NCI-H446 (cell line): ENCODE measurements at places on chromosomes 4 and X.

DNA sequence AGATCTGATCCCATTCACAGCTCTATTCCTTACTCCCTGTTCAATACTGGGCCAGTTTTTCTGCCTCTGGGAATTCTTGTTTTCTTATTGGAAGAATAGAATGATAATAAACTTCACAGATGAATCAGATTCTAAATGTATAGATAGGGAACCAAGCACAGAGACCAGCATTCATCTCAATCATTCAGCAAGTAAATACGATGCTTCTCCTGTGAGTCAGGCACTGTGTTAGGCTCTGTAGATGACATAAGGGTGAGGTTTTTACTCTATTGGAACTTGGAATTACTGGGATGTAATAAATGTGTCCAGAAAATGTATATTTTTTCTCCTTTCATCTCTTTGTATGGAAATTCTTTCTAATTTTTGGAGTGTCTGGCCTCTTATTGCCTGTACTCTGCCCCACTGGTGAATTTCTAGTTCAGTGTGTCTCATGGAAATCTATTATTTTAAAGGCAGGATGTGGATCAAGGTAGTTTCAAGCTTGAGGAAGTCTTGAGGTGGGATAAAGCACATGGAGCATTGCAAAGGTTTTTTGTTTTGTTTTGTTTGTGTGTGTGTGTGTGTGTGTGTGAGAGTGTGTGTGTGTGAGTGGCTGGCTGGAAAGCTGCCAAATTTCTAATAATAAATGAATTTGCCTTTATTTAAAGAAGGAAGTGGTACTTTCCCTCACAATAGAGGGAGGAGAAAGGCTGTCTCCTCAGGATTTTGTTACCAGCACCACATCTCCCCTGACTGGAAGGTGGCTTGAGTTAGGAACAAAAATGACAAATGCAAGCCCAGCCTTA is 117.9 kb upstream of the HS3ST1 start:
- DNase-seq, result no peak

DNA sequence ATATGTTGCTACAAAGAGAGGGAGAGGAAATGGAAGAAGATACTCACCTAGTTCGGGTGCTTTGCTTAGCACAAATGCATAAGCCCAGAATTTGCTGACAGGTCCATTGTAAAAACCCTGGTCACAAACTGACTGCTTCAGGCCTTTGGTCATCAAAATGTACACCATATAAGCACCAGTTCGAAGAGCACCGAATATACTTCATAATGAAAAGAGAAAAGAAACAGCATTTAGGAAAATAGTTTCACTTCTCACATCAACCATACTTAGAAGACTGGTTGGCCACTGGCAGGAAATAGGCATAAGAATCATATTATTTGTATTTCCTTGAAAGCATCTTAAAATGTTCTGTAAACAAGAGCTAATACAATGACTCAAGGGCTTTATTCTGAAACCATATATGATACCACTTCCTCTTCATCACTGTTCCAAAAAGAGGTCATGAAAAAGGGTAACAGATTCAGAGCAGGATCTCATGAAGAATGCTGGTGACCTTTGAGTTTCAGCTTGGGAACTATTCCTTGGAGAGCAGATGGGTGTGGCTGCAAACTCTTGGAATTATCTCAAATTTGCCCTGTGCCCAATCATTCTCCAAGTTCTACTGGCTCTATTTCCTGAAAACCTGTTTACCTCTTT is 138.7 kb downstream of the ELOVL6 start:
- no peak for DNase-seq

DNA sequence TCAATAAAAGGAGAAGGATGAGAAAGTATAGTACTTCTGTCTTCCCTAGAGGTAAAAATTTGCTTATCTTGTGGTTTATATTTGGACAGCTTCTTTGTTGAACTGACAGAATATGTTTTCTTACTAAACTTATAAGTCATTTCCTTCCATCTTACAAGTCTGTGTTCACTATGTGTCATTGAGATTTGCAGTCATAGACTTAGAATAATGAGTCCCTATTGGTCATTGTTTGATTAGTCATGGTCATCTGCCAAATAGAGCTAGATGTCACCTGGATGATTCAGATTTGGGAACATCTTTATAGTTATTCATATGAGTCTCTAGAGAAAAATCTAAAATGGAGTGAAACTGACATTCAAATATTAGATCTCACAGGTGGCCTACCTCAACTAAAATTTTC is 51.5 kb downstream of the SPATA18 start:
- DNase-seq, result no peak

- DNase-seq, result no peak
Observed at GRCh38 chr4:121764702-121765367, at the start of gene SMIM43. TSS of gene SMIM43 (minus strand) at chr4:121765164. CDS start at chr4:121765105, 59 bp downstream.

- no peak for DNase-seq
Observed at GRCh38 chr4:1499465-1499864, 93.2 kb upstream of the NKX1-1 start.

GRCh38 chr4:143133977-143134376 is 50.7 kb upstream of the USP38 start:
- no peak for DNase-seq

DNA sequence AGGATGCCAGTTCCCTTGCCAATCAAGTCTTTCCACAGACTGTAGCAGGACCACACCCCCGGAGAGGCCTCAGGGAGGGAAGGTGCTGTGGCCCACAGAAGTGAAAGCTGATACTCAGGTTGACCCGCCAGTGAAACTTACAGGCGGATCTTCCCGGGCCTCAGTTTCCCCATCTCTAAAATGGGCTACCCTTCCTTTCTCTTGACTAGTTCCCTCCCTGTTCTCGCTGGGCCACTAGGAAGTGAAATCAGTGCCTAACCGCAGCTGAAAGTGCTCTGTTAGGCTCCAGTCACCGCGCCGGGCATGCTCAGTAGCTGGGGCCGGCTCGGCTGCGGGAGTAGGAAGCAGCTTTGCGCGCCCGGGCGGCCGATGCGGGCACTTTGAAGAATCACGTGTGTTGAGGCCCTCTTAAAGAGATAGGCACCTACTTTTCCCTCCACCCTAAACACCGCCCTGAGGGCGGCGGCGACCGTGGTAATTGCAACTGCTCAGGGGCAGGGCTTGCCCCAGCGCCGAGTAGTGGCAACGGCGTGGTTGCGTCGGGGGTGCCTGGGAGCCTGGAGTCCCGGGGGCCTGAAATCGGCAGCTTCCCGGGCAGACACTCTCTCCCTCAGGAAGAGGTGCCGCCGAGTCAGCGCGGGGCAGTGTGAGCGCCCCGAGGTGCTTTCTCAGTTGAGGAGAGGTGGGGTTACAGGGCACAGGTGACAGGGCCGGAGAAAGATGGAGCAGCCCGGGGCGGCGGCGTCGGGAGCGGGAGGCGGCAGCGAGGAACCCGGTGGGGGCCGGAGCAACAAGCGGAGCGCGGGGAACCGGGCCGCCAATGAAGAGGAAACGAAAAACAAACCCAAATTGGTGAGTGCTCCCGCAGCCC is at the start of gene DIAPH2:
TSS of gene DIAPH2 (plus strand) at position 504 of the 871 bp plus-strand sequence.
- DNase-seq, result peak; percentile 74

DNA sequence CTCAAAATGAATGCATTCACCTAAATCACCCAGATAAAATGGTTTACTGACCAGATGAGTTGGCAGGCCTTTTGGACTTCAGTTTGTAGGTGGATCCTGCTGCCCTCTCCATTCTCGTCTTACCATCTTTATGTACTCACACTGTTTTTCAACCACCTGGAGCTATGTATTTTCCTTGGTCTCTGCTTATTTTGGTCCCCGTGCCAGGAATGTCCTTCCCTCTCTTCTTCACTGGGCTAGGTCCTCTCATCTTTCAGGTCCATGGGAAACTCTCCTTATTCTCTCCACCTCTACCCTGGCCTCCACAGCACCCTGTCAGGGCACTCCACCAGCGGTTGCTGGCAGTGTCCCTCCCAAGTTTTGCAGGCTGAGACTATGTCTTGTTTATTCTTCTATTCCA is 2.6 kb downstream of the GPRIN3 start:
- DNase-seq, result no peak

GRCh38 chr4:140000232-140000631 is 153.8 kb downstream of the MAML3 start:
- no peak for DNase-seq

DNA sequence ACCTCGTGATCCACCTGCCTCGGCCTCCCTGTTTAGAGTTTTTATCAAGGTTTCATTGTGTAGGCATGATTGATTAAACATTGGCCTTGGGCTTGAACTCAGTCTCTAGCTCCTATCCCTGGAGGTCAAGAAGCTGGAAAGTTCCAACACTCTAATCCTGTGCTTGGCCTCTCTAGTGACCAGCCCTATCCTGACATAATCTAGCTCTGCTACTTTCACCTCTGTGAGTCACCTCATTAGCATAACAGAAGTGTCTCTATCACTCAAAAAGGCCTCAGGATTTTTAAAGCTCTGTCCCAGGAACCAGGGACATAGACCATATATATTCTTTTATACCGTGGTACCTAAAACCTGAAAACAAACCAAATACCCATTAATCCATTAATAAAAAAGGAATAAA is 377.5 kb downstream of the CENPC start:
- DNase-seq, result no peak

DNA sequence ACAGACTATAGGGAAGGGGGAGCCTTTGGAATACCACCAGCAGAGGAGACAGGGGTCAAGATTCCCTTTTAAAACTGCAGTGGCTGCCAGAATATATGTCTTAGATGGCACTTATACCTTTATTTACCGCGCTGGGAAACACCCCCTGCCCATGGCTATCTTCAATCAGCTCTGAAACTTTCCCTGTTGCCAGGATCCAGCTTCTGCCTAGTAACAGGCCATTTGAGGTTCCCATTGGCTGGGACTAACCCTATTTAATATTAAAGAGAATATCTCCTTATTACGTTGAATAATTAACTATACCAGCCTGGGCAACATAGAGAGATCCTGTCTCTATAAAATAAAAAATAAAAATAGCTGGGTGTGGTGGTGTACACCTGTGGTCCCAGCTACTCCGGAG is 23.8 kb downstream of the SOWAHB start:
- no peak for DNase-seq

- DNase-seq, result no peak
Observed at GRCh38 chrX:102063445-102064074, 61.9 kb upstream of the TCEAL2 start.

GRCh38 chr4:123787512-123788080 is 391.0 kb downstream of the SPRY1 start:
- DNase-seq, result no peak

DNA sequence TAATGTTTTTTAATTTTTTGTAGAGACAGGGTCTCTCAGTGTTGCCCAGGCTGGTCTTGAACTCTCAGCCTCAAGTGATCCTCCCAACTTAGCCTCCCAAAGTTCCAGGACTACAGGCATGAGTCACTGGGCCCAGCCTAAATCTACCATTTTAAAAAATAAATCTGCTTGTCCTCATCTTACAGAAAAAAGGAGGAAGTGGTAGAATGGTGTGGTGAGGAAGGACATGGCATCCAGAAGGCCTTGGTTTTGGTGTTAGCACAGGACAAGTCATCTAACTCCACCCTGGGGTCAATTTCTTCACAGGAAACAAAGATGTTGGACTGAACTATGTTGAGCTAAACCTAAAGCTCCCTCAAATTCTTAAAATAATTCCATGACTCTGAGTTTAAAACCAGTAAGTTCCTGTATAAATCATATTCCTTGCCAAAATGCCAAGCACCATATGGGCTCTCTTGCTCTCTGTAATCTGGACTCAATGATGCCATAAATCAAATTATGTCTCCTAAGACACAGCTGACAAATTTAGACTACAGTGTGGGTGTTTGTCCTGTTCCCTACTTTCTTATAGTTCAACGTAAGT is 253.9 kb upstream of the NOCT start:
- no peak for DNase-seq

GRCh38 chr4:185165605-185166063 is 22.6 kb downstream of the SLC25A4 start:
- no peak for DNase-seq

DNA sequence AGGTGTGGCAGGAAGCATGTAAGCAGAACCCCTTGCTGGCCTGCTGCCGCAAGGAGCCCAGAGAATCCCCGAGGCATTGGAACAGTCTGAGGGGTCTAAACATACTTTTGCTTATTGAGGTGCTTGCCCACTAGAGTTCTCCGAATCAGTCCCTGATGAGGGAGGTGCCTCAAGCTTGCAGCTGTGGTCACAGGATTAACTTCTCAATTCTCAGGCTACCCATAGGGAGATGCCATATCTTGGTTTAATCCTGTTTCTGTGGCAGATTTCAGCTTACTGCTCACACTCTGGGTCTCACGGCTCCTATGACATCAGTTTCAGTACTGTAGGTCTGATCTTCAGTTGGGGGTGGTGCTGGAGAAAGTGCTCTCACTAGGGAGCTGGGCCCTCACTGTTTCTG is 39.9 kb downstream of the CCNG2 start:
- no peak for DNase-seq

- DNase-seq, result no peak
Observed at GRCh38 chr4:146334862-146335449, 120.6 kb downstream of the REELD1 start.

DNA sequence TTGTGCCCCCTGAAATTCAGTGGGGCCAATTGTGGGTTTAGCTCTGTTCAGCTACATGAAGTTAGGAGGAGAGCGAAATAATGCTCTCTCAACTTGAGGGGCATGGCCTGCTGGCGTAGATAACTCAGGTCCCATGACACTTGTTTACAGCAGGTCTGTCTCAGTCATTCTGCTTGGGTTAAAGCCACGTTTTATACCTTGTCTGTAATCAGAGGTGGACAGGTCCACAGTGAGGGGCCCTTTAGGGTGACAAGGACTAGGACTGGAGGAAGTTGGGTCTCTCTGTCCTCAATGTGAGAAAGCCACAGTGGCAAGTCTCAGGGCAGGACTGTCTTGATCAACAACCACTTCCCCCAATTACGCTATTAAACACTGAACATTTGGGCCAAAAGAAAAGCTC is 49.0 kb downstream of the PDHA1 start:
- no peak for DNase-seq

- DNase-seq, result no peak
Observed at GRCh38 chr4:57102050-57102624, 8.0 kb downstream of the IGFBP7 start.

DNA sequence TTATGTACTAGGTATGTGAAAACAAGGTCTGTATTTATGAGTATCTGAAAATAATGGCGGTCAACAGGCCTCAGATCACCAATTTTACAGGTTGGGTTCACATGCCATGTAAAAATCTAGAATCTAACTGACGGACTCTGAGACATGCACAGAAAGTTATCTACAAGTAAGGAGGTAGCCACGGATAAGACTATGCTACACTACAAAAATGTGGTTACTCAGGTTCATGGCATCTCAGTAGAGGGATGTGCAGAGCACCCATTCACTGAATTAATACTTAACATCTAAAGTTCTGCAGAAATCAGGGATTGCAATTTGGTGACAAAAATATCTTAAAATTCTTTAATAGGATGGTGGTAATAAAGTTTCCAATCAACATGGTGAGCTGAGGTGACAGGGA is 155.9 kb downstream of the APBB2 start:
- DNase-seq, result no peak

DNA sequence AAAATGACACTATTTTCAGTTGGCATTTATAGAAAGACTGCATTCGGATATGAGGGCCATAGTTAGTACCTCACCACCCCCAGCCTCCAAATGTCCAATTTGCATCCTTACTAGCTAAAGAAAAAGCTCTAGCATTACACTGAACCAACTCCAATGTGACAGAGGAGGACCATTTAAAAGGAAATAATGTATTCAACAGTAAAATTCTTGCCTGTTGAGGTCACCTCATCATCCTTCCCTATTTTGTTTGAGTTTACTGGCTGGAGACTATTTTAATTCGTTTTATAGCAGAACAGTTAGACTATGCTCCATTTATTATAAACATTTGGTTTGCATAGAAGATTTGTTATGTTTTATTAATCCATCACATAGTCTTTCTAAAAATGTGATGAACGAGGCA is 88.2 kb upstream of the PPARGC1A start:
- no peak for DNase-seq
